ENCODE measurements at places on chromosomes 12 and 14. TPM values are rescaled to one million over a fixed set of nuclear protein-coding genes. Genes with fewer than 3 reads are reported as not detected.

The ADAM21 gene
- polyA plus RNA-seq, result not detected

The OR6C1 gene
- not detected for polyA plus RNA-seq

The TMCC3 gene
- polyA plus RNA-seq, result 0.88 TPM

- no peak overlapping the region for H3K4me3 ChIP-seq
- peaks cover 6% of the 10 kb centered on the region for H3K27me3 ChIP-seq
- H3K36me3 ChIP-seq, result no peaks in the 10 kb centered on the region
- DNase-seq, result no peak
- H3K27ac ChIP-seq, result no peak overlapping the region
Observed at GRCh38 chr14:101687756-101688546, 73.6 kb upstream of the PPP2R5C start.

DNA sequence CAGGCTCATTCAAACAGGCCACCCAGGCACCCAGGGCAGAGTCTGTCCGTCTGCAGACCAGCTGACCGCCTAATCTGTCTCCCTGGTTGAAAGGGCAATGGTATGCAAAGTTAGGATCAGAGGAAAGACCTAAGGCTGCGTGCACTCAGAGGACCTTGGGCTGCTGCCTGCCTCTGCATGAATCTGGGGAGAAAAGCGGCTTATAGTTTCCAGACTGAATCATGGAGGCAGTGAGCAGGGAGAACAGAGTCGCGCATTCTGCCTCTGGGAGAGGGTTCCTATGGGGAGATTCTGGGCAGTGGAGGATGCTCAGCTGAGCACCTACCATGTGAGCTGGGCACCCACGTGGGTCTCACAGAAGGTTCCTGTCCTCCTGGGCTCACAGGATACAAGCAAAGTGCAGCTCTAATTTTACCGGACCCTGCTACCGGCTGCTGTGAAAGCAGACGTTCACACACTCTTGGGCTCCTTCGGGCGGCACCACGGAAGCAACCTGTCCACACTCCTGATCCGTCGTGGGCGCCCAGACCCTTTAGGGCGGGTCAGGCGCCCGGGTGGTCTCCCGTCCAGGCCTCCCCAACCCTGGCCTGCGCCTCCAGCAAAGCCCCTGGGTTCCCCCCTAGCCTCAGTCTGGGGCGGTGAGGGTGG, 772 bp downstream of the SCARB1 start:
- H3K27ac ChIP-seq, result no peak overlapping the region
- no peaks in the 10 kb centered on the region for H3K27me3 ChIP-seq
- no peaks in the 10 kb centered on the region for H3K36me3 ChIP-seq
- DNase-seq, result no peak
- peaks cover 13% of the 10 kb centered on the region for H3K4me1 ChIP-seq

DNA sequence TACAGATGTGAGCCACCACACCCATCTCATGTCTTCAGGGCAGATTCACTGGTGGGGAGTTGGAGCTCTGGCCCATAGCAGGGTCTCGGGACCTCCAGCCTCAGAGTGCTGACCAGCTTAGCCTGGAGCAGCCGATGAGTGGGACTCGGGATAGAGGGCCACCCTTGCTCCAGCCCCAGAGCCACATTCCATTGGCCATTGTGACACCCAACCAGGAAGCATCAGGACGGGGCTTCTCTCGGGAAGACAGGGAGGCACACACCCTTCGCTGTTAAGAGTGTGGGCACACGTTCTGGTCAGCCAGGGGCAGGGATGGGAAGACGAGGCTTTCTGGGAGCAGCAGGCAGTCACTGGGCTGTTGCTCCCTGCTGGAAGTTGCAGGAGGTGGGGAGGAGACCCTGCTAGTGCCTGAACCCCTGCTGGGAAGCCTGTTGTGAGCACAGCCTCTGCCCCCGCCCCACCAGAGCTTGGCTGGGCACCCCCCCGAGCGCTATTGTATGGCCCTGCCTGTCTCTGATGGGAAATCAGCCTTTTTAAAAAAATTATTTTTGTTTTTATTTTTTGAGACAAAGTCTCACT, 1.6 kb downstream of the ADGRD1 start:
- no peak for DNase-seq
- H3K4me3 ChIP-seq, result peak overlapping the region; percentile 61
- peak overlapping the region; percentile 86 for H3K27ac ChIP-seq
- no peaks in the 10 kb centered on the region for H3K27me3 ChIP-seq
- H3K36me3 ChIP-seq, result no peaks in the 10 kb centered on the region

All from heart right ventricle (tissue), 16 donors.